Stimulated activated CD4-positive, alpha-beta T cell treated with anti-CD3 and anti-CD28 coated beads, Interleukin-4, amount 100 ng/mL, for 48 hours (primary cell): ENCODE measurements at places on chromosomes 11 and 22.

GRCh38 chr11:43982421-43982820, 40.0 kb downstream of the C11orf96 start:
- DNase-seq = no peak

GRCh38 chr11:85724748-85725465, 38.9 kb upstream of the CCDC89 start:
- no peak for DNase-seq

- DNase-seq = no peak
These were observed 42.7 kb downstream of the CELF1 start for GRCh38 chr11:47510209-47510608.

DNA sequence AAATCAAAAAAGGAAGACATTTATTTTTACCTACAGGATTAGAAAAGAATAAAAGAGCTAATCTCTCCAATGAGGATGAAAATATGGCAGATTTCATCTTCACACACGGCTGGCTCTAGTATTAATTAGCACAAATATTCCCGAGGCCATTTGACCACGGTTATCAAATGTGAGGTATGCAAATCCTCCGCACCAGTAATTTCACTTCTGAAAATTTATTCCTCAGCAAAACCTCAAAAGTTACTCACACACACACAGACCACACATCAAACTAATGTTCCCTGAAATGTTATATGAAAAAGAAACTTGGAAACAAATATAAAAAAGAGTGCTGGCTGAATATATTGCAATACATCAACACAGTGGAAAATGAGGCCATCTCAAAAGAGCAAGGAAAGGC, 32.8 kb downstream of the CELSR1 start:
- no peak for DNase-seq

GRCh38 chr11:44532809-44533208, 32.7 kb upstream of the CD82 start:
- no peak for DNase-seq
